NCI-H524 treated with DMSO at 0.1 percent for 48 hours (cell line): ENCODE measurements at places on chromosomes 11 and 22.

DNA sequence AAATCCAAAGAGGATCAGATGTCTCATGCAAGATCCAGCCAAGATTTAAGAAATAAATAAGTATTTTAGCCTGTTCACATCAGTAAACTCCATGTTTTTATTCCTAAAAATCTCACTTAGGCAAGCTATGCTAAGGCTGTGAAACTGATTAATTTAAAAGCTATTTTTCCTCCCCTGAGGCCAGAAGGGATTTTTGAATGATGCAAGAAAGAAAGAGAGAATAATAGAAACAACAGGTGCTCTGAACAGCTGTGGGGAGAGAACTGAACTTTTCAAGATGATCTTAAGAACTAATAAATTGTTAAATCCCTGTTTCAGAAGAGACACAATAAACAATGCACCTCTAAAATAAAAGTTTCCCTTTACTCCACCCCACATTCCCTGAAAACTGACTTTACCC lies 241.6 kb downstream of the DLG2 start:
- DNase-seq: peak; percentile 14

DNA sequence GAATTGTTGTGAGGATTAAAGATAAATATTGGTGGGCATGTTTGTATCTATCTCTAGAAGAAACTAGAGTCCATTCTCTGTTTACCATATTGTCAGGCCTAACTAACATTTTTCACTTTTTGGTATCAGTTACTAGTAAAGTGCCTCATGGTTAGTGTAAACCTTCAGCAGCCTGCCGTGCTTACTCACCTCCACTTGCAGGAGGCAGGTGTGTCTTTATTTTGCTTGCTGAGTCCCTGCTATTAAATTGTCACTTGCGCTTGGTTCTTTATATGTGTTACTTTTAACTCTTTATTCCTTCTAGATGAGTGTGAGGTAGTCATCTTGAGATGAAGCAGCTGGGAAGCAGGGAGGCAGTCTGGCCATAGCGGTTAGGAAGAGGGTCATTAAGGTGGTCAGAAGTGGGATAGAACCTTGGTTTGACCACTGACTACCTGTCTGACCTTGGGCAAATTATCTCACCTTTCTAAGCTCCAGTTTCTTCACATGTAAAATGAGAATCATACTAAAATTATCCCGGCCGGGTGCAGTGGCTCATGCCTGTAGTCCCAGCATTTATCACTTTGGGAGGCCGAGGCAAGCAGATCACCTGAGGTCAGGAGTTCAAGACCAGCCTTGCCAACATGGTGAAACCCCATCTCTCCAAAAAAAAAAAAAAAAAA lies 21.2 kb downstream of the PPP6R3 start:
- DNase-seq: no peak

DNA sequence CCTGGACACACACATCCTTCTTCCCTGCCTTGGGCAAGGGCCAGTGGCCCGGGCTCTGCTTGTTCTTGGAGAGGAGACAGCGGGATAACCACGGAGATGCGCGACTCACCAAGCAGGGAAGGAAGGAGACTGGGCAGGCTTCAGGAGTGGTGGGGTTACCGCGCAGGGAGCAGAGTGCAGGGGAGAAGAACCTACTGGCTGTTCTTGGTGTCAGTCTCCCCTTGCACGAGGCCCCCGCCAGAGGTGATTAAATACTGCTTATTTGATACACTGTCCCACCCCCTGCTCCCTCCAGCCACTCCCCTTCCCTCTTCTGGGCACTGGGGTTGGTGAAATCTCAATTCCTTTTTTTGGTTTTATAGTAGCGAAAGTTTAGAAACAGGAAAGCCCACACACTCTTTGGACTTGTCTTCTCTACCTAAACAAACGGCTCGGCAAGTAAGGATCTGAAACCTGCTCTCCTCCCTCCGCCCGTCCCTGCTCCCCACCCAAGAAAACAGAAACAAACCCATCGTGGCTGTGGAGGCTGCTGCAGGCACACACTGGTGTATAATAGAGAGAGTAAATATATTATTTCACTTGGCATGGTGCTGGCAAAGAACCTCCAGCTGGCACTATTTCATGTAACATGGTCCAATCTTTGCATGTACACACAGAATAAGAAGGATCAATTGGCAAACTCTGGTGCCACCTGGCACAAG lies 10.8 kb downstream of the LARGE2 start:
- no peak for DNase-seq

DNA sequence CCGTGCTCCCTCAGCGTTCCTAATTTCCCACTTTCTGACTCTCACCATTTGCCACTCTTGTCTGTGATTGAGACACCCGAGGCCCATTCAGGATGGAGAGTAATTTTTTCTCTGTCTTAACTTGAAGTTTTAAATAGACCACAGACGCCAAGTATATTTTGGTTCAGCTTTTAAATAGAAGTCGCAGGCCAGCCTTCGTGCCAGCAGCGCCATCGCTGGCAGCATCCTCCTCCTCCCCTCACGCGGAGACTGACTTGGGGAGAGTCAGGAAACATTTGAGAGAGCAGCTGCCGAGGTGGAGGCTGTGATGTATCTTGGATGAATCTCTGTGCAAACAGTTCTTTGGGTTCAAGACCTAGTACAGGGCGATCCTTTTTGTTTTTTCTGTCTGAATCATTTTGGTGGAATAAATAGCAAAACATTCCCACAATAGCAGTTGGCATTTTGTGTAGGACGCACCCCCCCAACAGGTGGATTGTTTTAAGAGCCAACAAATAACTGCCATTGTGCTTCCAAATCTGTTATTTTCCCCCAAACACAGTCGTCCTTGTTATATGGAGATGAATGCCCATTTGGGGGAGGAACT lies 889 bp upstream of the DMC1 start:
- no peak for DNase-seq

DNA sequence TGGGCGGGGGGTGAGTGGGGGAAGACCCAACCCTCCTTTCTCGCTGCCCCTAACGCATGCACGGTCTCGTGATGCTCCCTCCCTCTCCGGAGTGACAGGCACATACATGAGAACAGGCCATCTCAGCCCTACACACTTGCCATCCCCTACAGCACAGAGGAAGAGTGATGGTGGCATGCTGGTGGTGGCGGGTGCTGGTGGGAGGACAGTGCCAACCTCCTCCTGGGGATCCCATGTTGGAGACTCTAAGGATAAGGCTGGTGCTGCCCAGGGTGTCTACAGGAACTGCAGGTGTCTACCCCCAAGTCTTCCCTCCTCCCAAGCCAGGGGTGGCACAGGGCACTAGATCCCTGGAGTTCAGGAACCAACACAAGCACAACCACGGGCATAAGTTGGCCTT lies 6.7 kb upstream of the NLRX1 start:
- DNase-seq: no peak

GRCh38 chr11:48078689-48079088 lies 98.3 kb downstream of the PTPRJ start:
- DNase-seq: no peak
